Activated effector memory CD4-positive, alpha-beta T cell treated with anti-CD3 and anti-CD28 coated beads, Interleukin-2, amount 50 U/mL, for 16 hours (primary cell): ENCODE measurements at places on chromosomes 13 and 19.

GRCh38 chr13:96238241-96238640, 148.3 kb downstream of the HS6ST3 start:
- no peak for DNase-seq

DNA sequence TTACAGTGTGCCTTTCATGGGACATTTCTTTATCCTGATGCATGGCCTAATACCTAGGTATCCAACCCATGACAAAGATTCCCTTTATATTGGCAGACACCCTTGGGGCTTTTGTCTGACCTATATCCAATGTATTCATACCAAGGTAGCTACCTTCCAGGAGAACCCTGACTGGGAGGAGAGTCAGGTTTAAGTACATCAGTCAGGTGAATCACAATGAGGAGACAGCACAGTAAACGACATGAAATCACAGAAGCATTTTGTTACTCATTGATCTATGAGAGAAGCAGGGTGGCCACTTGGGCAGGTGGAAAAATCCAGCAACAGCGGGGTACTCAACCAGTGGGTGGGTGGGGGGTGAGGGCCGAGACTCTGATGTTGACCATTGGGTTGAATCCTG, 527.4 kb upstream of the ATXN8OS start:
- no peak for DNase-seq

DNA sequence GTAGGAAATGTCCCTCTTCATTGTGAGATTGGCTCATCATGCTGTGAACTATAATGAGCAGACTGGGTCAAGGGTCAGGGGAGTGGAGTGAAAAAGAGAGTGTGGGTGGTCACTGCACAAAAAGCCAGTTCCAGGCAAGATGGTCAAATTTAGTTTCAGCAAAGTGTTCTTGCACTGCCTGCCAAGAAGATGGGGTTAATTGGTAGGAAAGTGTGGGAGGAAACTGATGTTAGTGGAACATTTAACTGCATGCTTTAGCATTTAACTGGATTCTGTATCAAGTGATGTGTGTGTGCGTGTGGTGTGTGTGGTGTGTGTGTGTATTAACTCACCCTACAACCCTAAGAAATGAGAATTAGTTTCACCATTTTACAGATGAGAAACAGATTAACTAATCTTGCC, 131.6 kb downstream of the COG6 start:
- no peak for DNase-seq

DNA sequence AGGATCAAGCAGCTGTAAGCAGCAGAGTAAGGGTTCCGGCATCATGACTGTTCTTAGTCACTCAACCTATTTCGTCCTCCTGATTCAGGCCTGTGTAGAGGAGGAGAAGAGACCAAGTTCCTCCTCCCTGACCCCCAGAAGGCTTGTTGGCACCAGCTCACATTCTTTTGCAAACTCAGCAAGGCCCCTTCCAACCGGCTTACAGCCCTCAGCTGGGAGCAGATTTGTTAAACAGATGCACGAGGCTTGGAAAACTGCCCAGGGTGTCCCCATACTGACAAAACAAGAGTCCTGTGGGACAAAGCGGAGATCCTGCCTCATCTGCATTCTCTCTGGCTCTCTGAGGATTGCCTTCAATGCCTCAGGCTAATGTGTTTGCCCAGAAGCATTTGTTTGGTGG, 113.2 kb upstream of the SOX21 start:
- no peak for DNase-seq

- DNase-seq, result no peak
Measured at GRCh38 chr13:80716610-80717081, 375.7 kb upstream of the SPRY2 start.

- DNase-seq, result no peak
Measured at GRCh38 chr13:22262001-22262885, 591.4 kb downstream of the FGF9 start.

- DNase-seq, result no peak
Measured at GRCh38 chr19:6540918-6541689, 10.3 kb downstream of the TNFSF9 start.

GRCh38 chr19:46954993-46955812, 64.4 kb upstream of the NPAS1 start:
- peak; percentile 77 for DNase-seq

GRCh38 chr13:98343461-98343860, 166.4 kb upstream of the RNF113B start:
- no peak for DNase-seq

DNA sequence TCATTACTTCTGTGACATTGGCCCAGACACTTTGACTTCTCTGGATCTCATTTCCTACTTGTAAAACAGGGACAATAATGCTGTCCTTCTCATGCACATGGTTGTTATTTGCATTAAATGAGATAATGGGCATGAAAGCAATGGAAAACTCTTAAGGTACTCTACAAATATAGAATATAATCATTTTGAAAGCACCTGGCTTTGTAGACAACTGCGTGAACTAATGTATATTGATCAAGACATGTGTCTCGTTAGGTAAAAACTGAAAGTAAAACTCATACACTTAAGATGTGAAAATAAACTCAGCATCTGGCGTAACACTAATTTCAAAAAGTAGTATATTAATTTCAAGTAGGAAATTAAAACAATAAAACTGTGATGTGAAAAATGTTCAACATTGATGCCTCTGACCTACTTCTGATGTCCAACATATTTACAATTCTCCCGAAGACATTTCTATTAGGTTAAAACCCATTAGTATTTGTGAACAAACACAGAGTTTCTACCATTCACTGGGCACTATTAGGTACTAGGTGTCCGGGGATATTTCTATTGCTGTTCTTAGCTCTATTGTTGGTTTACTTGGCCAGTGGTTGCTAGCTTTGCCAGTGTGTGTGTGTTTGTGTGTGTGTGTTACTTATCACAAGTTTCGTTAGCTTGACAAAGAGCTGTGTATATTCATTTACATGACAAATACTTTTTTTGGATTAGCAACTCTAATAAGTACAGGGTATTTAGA, 220.5 kb downstream of the KCNRG start:
- no peak for DNase-seq
